ENCODE measurements at places on chromosomes 7 and 10. TPM values are rescaled to one million over a fixed set of nuclear protein-coding genes. Genes with fewer than 3 reads are reported as not detected.

Gene AKR1C3
- total RNA-seq: 7.4 TPM

Gene NEBL
- total RNA-seq: 3.7 TPM

Gene MKX
- 7.5 TPM for total RNA-seq

Gene ARHGEF35
- 2.5 TPM for total RNA-seq

Gene STAG3
- 0.35 TPM for total RNA-seq

Gene CHAT
- not detected for total RNA-seq

Gene ST7
- total RNA-seq: 26.8 TPM

Gene HOXA5
- 1.7 TPM for total RNA-seq

Gene NCF1
- total RNA-seq: not detected

Gene NUTM2E
- total RNA-seq: not detected

Gene ADAMTS14
- 0.18 TPM for total RNA-seq

Gene TACC2
- 9.5 TPM for total RNA-seq

Gene CCDC6
- total RNA-seq: 25.9 TPM

Gene EPO
- total RNA-seq: not detected

Gene HABP2
- total RNA-seq: not detected

Gene JAKMIP3
- total RNA-seq: 0.35 TPM

Gene ZNF37A
- 8.5 TPM for total RNA-seq

Gene IL6
- total RNA-seq: 9.5 TPM

Gene AVPI1
- total RNA-seq: 28.4 TPM

Gene NRCAM
- 1.1 TPM for total RNA-seq

Gene VWA2
- not detected for total RNA-seq

Gene GIMAP7
- not detected for total RNA-seq

Gene C10orf67
- total RNA-seq: 0.53 TPM

Gene AEBP1
- 90.4 TPM for total RNA-seq

Gene HERC4
- 94.8 TPM for total RNA-seq

Gene KNDC1
- 0.58 TPM for total RNA-seq

Gene FKBP14
- total RNA-seq: 33.2 TPM

Gene EPC1
- 9.7 TPM for total RNA-seq

Gene TAS2R4
- total RNA-seq: not detected

Gene AGAP9
- 2.7 TPM for total RNA-seq

Gene TMEM178B
- not detected for total RNA-seq

Gene OSBPL3
- total RNA-seq: 22.5 TPM

Gene PNLIPRP3
- not detected for total RNA-seq

Gene GRM3
- total RNA-seq: not detected

Gene GATA3
- total RNA-seq: 0.29 TPM

Gene RBP4
- not detected for total RNA-seq

Gene XRCC2
- total RNA-seq: 2.8 TPM

Gene PRRT4
- not detected for total RNA-seq

Gene GSTO2
- 7.1 TPM for total RNA-seq

Gene ASCC1
- total RNA-seq: 37.4 TPM

Gene MMP21
- total RNA-seq: not detected

Gene DIP2C
- total RNA-seq: 14.4 TPM

Gene LIMK1
- 56.4 TPM for total RNA-seq

Gene AKR1C4
- not detected for total RNA-seq

Gene ACHE
- not detected for total RNA-seq
